ENCODE measurements at places on chromosomes 12 and 14. TPM values are rescaled to one million over a fixed set of nuclear protein-coding genes. Genes with fewer than 3 reads are reported as not detected.
A peak's percentile ranks its signal among the peaks of the same experiment; 100 is the strongest.

DNA sequence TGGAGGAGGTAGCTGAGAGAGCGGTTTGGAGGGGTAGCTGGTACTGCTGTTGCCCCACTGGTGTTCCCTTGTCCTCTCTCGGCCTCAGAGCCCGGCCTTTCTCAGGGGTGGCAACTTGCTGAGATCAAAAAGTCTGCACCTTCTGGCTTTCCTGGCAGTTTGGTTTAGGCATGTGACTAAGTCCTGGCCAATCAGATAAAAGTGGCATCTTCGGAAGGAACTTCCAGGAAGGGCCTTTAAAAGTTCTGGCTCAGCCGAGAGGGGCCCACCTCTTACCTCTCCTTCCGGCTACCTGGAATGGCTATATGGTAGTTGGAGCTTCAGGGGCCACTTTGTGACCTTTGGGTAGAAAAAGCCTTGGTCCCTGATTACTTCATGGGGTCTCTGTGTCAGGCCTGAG lies 152.6 kb downstream of the GLT1D1 start:
- no peak for DNase-seq

DNA sequence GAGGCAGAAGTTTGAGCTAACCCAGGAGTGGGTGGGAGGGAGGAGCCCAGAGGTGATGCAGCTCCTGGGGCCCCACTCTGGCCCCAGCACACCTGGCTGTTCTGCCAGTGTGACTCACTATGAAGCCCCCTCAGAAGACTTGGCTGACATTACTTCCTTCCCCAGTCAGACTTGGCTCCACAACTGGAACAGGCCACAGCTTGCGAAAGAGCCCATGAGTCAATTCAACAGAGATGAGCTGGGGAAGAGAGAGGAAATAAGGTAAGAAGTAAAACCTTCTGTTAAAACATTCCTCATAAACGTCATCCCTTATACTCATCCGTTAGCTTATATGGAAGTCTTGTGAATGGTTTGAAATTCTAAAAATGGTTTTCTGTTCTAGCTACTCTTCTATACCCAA lies 245.9 kb downstream of the ADAMTS20 start:
- no peak for DNase-seq

DNA sequence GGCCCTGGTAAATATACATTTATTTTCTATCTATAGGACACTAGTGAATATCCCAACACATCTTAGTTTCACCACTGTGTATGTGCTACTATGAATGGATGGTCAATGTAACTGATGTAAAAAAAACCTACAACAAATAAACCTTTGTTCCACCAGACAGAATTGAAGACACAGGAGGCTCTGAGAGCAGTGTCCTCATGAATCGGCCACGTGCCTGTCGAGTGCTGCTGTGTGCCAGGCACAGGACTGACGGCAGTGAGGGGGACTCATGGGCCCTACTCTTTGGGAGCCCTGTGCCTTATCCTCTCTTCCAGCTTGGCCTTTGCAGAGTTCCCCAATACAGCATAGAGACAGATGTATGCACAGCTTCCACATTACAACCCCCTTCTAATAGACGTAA lies 18.2 kb downstream of the CINP start:
- no peak for DNase-seq

DNA sequence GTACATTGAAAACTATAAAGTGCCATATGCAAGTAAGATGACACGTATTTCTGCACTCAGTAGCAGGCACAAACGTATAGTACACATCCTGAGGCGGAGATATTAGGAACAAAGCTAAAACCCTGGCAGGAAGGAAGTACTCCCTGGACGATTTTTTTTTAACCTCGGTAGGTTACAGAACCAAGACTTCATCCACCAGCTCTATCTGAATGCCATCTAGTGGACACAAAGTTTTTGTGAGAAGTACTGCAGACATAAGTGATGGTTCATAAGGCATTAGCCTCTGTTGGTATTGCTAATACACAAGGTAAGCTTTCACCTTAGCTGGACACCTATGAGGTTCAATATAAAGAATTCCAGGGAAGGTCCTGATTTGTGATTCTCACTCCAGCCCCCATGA lies 83.0 kb upstream of the CCDC196 start:
- peak; percentile 12 for DNase-seq

DNA sequence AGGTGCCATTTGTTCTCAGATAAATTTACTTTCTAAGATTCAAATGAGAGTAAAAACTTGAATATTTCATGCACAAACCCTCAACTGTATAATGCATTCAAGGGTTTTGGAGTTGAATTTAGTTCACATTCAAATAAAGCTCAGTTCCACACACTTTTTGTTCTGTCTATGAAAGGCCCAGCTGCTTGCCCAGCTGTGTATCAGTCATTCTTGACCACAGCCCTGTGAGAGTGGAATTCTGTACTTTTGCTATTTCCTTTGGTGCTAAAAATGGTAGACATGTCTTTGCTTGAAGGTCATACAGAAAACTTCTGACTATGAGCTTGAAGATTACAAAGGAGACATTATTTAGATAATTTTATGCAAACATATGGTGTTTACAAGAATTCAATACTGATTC lies 110.4 kb downstream of the KCNC2 start:
- no peak for DNase-seq

GRCh38 chr12:39252628-39253027 lies 190.3 kb downstream of the KIF21A start:
- DNase-seq = no peak

- no peak for DNase-seq
Measured at GRCh38 chr14:41071351-41071750, 535.3 kb upstream of the LRFN5 start.

DNA sequence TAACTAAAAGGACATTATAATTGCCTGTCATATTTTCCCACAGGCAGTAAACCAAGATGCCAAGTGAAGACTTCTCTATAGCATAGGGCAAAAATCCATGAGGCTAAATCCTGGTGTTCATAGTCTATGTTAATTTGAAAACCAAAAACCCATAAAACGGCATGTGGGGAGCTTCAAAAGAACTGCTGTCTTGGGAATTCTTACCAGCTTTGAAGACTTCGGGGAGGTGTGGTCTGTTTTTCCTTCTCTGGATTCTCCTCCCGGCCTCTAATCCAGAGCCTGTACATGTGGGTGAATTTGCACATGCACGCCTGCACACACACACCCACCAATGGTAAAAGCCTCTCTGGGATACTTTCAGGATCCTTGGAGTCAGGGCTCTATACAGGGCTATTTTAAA lies 61.9 kb upstream of the IFNG-AS1 start:
- no peak for DNase-seq

DNA sequence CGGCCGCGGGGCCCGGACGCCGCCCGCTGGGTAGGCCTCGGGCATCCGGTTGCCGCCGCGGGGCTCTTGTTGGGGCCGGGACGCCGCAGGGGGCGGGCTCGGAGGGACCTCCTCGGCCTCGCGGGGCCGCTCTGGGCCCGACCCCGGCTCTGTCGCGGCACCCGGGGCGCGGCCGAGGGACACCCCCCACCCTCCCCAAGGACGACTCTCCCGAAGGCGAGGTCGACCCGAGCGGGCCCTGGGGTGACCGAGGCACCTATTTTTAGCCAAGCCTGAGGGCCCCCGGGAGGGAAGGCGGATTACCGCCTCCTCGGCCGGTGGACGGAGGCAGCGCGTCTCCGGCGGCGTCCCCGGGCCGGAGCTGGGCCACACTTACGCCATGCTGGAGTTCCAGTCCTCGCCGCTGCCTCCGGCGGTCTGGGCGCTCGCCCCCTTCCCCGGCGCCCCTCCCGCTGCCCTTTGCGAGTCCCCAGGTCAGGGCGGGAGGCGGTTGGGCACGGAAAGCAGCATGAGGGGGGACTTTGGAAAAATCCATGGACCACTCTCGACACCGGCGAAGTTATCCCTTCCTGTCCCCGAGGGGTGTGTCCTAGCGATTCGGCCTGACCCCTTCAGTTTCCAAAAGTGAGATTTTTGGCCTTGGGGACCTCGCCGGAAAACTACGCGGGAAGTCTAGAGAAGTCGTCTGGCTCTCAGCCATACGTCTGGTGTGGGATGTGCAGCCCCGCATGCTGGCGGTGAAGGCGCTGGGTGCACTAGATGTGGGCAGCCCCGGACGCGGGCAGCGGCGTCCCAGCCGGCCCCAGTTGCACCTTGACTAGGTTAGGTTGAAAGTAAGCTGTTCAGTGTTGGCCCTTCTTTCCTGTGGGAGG lies 699 bp downstream of the KTN1 start:
- DNase-seq = no peak

- DNase-seq = peak; percentile 99
Measured at GRCh38 chr12:7108796-7109571, at the start of gene C1RL. C1RL (minus strand) TSS chr12:7109214; CDS start chr12:7109180, 34 bp downstream.

- no peak for DNase-seq
Measured at GRCh38 chr12:94010307-94010706, 138.1 kb upstream of the PLXNC1 start.

- DNase-seq = no peak
Measured at GRCh38 chr12:92553389-92553788, 149.4 kb upstream of the PLEKHG7 start.

PLCZ1 gene
- total RNA-seq = not detected

SLC22A17 gene
- 12.5 TPM for total RNA-seq

C12orf54 gene
- not detected for total RNA-seq

FERMT2 gene
- total RNA-seq = 354 TPM

TAS2R43 gene
- 1.3 TPM for total RNA-seq

CACNA1C gene
- 48.5 TPM for total RNA-seq

EIF2B1 gene
- 91.9 TPM for total RNA-seq

ANKRD33 gene
- total RNA-seq = not detected

LPAR5 gene
- 2.5 TPM for total RNA-seq

Data from esophagus muscularis mucosa (tissue), 4 donors.